Right lung (tissue), 10 donors: ENCODE measurements at places on chromosomes 16 and 17.

DNA sequence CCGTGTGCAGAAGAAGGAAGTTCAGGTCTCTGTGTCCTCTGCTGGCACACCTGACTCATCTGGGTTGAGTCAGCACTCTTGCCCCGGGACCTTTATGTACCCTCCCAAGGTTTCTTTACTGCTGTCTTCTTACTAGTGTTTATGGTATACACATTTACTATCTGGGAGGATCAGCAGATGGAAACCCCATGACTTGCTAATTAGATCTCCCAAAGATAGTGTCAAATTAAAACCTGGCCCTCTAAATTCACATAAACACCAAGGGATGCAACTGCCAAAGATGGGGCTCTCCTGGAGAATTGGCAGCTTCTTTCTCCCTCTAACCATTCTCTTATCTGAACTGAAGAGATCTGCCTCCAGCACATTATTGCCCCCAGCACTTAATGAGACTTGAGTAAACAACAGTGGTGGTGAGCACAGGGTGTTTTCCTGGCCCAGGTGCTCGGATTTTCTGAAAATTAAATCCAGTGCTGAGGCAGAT is 718.1 kb upstream of the SOX9 start:
- DNase-seq = no peak

DNA sequence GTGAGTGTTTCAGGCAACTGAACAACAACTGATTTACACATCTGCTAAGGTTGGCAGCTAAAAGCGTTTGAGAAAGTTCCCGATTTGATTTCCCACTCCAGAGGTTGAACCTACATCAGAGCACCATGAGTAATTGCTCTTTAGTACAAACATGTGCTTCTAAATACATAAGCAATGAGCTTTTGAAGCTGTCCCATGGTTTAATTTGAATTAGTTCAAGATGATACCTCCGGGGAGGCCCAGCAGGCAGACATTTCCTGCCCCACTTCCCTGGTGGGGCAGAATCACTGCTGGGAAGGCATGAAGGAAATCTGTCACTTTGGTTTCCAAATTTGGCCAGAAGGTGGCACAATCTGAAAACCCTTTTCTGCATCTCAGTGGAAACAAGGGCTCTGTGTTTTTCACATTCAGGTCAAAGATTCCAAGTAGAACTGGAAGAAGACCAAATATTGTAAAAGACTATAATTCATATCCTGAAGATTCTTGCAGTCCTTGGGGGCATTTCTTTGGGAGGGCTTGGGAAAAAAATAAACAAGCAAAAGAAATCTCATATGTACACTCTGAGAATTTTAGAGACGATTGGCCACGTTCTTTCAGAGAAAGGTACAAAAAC is 176.2 kb upstream of the FAM20A start:
- DNase-seq = peak; percentile 58

DNA sequence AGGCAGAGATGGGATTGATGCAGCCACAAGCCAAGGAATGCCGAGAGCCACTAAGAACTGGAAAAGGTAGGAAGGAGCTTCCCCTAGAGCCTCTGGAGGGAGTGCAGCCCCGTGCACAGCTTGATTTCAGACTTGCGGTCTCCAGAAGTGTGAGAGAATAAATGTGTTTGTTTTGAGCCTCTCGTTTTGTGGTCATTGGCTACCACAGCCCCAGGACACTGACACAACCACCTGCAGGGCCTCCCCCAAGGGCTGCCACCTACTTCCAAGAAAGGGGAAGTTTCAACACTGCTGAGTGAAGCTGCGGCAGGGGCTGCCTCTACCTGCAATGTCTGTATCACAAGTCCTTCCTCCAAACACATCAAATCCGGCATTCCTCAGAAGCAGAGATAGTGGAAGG is 346.9 kb downstream of the C16orf95 start:
- no peak for DNase-seq

DNA sequence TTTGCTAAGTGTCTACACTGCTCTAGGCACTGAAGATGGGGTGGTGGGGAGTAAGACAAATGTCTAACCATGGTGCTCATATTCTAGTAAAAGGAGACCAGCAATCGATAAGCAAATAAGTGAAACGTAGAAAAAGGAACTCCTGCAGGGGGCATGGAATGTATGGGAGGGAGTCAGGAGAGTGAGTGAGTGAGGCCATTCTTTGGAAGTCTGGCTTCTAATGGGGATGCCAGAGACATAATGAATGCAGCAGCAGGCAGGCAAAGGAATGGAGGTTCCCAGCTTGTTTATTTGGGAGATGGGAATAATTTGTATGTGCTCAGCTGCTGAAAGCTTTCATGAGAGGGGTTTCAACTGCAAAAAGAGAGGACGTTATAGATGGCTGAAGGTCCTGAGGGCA is 216.4 kb upstream of the DYNLRB2 start:
- DNase-seq = no peak

- DNase-seq = no peak
Measured at GRCh38 chr16:54284319-54284930, 2.2 kb downstream of the IRX3 start.

DNA sequence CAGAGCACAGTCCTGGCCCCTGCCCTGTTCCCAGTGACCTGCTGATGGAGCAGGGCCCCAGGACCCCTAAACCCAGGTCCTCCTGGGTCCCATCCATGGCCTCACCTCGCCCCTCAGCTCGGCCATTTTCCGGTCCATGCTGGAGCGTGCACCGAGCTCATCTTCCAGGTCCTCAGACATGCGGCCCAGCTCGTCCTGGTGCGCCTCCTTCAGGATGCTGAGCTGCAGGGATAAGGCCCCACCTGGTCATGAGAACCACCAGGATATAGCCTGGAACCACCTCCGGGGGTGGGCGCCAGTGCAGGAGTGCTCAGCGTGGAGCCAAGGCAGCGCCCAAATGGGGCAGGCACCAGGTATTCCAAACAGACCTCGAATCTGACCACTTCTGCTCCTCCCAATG is 17.9 kb downstream of the CCDC102A start:
- no peak for DNase-seq

- no peak for DNase-seq
Measured at GRCh38 chr16:56354016-56354415, 71.3 kb downstream of the AMFR start.

DNA sequence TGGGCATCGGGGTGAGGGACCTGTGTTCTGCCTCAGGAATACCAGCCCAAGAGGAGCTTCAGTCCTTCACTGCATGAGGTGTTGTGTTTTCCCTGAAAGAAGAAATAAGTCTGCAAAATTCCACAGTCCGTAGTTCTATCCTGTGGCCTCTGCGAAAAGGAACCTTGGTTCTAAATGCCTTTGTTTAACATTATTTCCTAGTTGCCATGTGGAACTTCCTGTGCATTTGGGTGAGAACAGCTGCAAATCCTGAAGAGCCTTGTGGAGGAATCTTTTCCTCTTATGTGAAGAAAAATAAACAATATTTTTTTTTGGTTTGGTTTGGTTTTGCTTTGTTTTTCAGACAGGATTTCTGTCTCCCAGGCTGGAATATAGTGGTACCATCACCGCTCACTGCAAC is 9.8 kb downstream of the PSKH1 start:
- no peak for DNase-seq

- no peak for DNase-seq
Measured at GRCh38 chr16:55389426-55390073, 65.5 kb downstream of the IRX6 start.

DNA sequence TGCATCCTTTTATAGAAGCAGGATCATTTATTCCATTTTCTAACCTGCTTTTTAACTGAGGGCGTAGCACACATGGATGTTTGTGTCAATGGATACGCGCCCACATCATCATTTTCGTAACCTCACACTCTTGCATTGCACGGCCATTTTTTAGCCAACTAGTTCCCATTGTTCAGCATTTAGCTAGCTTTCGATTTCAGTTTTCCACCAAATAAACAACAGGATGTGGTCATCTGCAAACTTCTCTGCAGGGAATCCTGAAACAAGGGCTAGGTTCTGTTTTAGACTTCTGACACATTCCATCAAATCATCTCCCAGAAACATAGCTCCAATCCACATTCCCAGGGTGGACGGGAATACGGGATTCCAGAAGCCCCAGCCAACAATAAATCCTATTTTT is 6.4 kb downstream of the CYB561 start:
- no peak for DNase-seq
